ENCODE measurements at places on chromosomes 12 and 14.

GRCh38 chr14:102776761-102777710 is at the start of gene TRAF3:
TSS of gene TRAF3 (plus strand) at chr14:102777449. CDS start at chr14:102870202, 92,753 bp downstream.
- H3K27me3 ChIP-seq, result peaks cover 13% of the 10 kb centered on the region
- peak within 1 kb of the TSS; percentile 93 for H3K27ac ChIP-seq
- peak within 1 kb of the TSS; percentile 88 for H3K4me3 ChIP-seq

- no peak overlapping the region for H3K27ac ChIP-seq
- no peak overlapping the region for H3K4me3 ChIP-seq
- no peaks in the 10 kb centered on the region for H3K27me3 ChIP-seq
- DNase-seq, result no peak
These were observed 11.7 kb downstream of the TULP3 start for GRCh38 chr12:2902272-2902880.

GRCh38 chr14:56199095-56199981 is 81.1 kb downstream of the PELI2 start:
- no peak overlapping the region for H3K27ac ChIP-seq
- H3K4me1 ChIP-seq, result peaks cover 25% of the 10 kb centered on the region
- no peaks in the 10 kb centered on the region for H3K36me3 ChIP-seq
- no peak overlapping the region for H3K4me3 ChIP-seq

DNA sequence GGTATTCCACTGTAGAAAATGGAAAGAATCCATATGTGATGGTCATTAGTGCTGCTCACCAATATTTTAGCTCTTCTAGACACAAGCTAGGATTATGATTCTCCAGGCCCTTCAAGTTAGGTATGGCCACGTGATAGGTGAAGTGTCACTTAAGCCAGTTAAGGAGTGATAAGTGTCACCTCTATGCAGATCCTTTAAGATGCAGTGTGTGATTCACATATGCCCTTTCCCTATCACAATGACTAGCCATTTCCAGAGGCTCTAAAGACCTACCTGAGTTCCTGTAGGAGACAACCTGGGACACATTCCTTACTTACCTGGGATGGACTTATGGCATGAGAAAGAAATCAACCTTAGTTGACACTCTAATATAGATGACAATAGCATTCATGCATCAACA is 343.2 kb downstream of the NELL2 start:
- H3K4me3 ChIP-seq, result no peak overlapping the region
- H3K36me3 ChIP-seq, result no peaks in the 10 kb centered on the region
- no peaks in the 10 kb centered on the region for H3K4me1 ChIP-seq
- H3K27me3 ChIP-seq, result no peaks in the 10 kb centered on the region

All from immature natural killer cell (primary cell).